ENCODE measurements at places on chromosomes 11 and 22.

DNA sequence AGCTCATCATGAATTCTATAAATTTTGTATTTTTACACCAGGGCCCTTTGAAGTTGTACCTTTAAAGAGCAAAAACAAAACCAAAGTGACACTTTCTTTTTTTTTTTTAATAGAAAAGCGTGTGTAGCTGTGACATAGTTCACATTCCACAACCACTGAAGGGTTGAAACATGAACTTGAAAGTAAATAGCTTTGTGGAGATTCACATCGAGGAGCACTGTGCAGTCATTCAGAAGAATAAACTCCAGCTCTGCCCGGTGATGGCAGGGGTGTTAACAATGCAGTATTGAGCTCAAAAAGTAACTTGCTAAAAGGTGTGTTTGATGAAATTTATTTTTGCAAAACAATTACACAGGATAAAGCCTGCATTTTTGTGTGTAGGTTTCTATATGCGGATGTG lies 1166.2 kb downstream of the TBC1D22A start:
- no peak for DNase-seq

DNA sequence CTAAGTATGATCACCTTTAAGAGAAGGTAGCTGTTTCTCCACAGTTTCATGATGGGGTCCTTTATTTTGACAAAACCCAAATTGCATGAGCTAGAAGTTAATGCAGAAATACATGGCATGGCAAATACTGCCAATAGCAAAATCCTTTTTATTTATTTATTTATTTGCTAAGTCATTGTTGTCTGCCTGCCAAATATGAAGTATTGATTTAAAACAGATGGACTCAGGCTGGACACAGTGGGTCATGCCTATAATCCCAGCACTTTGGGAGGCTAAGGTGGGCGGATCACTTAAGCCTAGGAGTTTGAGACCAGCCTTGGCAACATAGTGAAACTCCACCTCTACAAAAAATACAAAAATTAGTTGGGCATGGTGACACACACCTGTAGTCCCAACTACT lies 52.4 kb downstream of the LARGE2 start:
- DNase-seq = no peak

GRCh38 chr11:68314203-68315170 lies 2.1 kb downstream of the LRP5 start:
- peak; percentile 57 for DNase-seq

- DNase-seq = peak; percentile 90
Observed at GRCh38 chr11:16310943-16311342, 45.4 kb downstream of the SOX6 start.

- DNase-seq = no peak
Observed at GRCh38 chr11:131827430-131827829, 457.0 kb downstream of the NTM start.

DNA sequence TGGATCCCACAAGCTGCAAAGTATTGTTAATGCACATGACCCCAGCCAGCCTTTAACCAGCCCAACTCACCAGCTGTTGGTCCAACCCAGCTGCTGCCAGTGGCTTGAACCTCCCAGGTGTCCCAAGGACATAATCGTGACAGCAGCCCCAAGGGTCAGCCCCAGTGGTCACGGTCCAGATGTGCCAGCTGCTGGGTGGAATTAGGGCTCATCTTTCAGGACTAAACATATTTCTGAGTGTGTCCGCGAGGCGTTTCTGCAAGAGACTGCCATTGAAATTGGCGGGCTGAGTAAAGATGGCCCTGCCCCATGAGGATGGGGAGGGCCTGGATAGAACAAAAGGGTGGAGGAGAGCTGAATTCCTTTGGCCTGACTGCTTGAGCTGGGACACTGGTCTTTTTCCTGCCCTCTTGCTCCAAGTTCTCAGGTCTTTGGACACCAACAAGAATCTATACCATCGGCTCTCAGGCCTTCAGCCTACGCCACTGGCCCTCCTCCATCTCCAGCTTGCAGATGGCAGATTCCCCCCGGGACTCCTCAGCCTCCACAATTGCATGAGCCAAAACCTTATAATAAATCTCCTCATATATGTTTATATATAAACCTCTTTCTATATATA lies 240.2 kb downstream of the MN1 start:
- DNase-seq = no peak

GRCh38 chr11:110513846-110514437 lies 84.2 kb downstream of the FDX1 start:
- DNase-seq = peak; percentile 87

- no peak for DNase-seq
Observed at GRCh38 chr11:72751116-72752087, 806 bp downstream of the ARAP1 start.

- no peak for DNase-seq
Observed at GRCh38 chr11:66066751-66067150, 3.3 kb upstream of the PACS1 start.

DNA sequence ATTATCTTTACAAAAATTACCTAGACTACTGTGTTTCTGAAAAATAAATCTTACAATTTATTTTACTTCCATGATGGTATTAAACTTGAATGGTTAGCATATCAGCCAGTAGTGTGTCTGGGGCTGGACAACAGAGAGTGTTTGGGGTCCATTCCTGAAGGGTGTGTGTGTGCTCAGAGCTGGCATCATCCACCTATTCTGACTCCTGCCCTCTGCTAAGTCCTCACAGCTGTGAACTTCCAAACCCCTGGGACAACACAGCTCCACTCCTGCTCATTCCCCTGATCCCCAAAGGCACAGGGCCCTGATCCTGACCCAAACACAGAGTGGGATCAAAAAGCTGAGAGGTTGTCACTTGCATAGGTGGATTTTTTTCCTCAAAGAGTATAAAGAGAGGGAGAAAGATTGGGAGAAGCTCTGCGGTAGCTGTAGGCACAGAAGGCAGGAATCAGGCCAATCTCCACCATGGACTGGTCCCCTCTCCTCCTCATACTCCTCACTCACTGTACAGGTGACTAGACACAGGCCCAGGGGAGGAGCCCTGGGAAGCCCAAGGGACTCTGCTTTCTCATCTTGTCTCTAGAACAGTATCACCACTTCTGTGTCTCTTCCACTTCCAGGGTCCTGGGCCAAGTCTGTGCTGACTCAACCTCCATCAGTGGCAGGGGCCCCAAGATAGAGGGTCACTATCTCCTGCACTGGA lies 55.7 kb upstream of the TOP3B start:
- no peak for DNase-seq

- peak; percentile 89 for DNase-seq
Observed at GRCh38 chr11:26964339-26964738, 29.6 kb upstream of the FIBIN start.

- peak; percentile 88 for DNase-seq
Observed at GRCh38 chr11:26753723-26754504, 32.1 kb upstream of the SLC5A12 start.

DNA sequence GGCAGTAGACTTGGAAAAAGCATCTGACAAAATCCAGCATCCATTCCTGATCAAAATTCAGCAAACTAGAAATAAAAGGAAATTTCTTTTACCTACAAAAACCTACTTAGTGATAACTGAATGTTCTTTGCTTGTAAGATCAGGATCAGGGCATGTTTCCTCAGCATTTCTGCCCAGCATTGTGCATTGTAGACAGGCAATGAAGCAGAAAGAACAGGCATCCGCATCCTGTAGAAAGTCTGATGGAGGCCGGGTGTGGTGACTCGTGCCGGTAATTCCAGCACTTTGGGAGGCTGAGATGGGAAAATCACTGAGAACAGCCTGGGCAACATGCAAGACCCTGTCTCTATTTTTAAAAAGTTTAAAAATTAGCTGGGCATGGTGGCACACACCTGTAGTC lies 32.5 kb upstream of the PANX2 start:
- DNase-seq = no peak

DNA sequence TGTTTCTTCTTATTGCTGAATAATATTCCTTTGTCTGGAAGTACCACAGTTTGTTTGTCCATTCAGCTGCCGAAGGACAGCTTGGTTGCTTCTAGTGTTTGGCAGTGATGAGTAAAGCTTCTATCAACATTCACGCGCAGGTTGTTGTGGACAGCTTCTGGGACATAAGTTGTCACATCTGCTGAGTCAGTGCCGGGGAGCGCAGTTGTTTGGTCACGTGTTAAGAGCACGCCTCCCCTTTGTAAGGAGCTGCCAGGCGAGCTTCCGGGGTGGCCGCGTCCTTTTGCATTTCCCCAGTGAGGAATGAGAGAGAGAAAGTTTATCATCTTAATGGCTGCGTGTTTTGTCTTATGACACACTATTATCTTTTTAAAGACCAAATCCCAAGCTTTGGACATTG lies 30.3 kb downstream of the SAMM50 start:
- DNase-seq = no peak

GRCh38 chr11:44165432-44165831 lies 70.0 kb downstream of the EXT2 start:
- DNase-seq = no peak

- DNase-seq = no peak
Observed at GRCh38 chr22:38549101-38549894, 20.7 kb downstream of the DMC1 start.

GRCh38 chr11:26777372-26777808 lies 55.5 kb upstream of the SLC5A12 start:
- DNase-seq = peak; percentile 84

- DNase-seq = peak; percentile 62
Observed at GRCh38 chr11:2142762-2143202, 3.6 kb upstream of the IGF2 start.

DNA sequence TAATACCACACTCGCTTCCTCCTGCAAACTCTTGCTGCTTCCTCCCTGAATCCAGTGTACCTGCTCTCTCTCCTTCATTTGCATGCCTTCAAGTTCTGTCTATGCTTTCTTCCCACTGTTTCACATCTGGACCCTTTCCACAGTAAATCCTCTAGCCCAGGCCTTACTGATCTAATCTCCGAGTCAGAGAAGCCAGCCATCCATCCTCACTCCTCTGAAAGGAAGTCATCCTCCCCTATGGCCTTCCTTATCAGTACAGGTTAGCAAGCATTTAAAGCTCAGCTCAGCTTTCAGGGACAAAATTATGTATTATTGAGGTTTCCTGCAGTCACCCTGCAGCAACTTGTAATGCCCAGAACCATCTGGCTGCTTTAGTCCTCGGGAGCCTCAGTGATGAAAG lies 116.1 kb downstream of the GALNT18 start:
- no peak for DNase-seq

DNA sequence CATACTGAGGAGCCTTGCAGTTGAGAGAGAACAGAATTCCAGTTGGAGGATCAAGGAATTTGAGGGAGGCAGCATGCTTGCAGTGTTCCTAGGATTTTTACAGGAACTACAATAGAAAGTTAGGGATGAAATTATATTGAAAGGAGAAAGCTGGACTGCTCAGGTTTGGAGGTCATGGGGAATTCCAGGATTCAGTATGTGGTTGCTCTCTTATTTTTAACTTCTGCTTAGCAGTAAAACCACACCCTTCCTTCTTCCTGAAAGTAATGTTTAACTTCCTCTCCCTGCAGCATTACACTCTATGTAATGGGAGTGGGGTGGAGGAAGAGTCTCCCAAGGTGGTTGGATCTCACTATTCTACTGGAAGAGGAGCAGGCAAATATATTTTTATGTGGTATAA lies 31.3 kb downstream of the CTNND1 start:
- DNase-seq = peak; percentile 45

DNA sequence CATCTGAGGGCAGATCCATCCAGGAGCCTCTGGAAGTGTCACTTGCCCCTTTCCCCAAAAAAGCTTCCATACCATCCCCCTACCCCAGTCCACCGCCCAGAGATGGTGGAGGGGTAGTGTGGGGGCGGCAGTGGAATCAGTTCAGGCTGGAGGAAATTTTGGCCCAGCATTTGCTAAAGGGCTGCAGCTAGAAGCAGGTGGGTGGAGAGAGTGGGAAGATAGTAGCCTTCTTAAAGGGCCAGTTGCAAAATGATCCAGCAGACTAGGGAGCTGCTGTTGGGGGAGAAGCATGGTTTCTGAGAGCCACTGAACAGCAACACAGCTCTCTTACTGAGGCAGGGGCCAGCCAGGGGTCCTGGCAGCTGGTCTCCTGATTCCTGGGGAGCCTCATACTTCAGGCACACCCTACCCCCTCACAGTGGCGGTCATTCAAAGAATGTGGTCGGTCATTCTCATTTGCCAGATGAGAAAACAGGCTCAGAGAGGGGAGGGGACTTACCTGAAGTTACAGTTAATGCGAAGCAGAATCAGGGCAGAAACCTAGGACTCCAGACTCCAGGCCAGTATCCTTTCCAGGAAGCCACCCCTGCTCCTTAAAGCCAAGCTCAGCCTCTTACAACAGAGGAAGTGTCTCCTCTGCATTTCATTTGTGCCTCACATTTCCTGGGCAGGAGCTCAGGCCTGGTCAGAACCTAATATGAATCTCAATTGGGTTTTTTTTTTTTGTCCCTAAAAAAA lies 5.4 kb downstream of the SEC14L2 start:
- DNase-seq = no peak

DNA sequence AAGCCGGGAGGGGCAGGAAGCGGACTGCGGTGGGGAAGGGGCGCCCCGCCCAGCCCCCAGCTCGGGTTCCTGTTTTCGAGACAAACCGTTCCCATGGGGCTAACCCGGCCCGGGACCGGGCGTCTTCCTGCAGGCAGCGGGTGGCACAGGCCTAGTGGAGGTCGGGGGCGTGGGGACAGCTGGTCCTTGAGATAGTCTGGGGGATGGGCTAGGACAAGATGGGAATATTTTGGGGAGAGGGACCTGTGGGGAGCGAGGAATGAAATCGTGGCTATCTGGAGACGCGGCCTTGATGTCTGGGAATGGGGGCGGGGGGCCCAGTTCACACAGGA lies 1.2 kb upstream of the RASGRP2 start:
- DNase-seq = peak; percentile 43

DNA sequence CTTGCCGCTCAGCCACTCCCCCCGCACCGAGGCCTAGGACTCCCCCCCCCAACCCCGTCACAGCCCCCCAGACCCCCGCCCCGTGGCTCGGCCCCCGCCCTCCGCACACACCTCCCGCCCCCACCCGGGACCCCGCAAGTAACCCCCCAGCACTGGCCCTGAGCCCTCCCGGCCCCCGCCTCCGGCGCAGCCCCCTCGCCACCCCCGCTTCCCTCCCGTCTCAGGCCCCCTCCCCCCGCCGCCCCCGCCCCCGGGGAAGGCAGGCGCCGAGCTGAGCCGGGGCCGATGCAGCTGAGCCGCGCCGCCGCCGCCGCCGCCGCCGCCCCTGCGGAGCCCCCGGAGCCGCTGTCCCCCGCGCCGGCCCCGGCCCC lies 1.5 kb downstream of the SHANK3 start:
- no peak for DNase-seq

DNA sequence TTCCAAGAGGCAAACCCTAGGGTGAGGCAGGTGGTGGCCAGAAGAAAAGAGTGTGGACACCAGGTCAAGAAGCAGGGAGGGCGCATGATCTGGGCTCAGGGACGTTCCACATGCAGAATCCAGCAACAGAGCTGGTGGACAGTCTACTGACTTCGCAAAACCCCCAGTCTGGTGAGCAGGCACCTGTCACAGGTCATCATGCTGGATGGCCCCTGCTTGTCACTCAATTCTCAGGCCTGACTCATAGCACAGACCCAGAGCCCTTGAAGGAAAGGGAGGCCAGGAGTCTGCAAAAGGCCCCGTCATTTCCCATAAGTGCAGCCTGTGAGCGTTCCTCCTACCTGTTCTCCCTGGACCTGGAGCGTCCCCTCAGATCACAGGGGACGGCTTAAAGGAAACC lies 18.2 kb downstream of the APOL4 start:
- no peak for DNase-seq

GRCh38 chr11:125111001-125111342 lies 454 bp downstream of the TMEM218 start:
- DNase-seq = no peak

Data from umbilical cord (tissue), 2 donors.